Stimulated activated CD4-positive, alpha-beta T cell treated with anti-CD3 and anti-CD28 coated beads, Interleukin-1b, Interleukin-23, amount 100 ng/mL, for 48 hours (primary cell): ENCODE measurements at places on chromosomes 6 and 20.
A peak's percentile ranks its signal among the peaks of the same experiment; 100 is the strongest.

DNA sequence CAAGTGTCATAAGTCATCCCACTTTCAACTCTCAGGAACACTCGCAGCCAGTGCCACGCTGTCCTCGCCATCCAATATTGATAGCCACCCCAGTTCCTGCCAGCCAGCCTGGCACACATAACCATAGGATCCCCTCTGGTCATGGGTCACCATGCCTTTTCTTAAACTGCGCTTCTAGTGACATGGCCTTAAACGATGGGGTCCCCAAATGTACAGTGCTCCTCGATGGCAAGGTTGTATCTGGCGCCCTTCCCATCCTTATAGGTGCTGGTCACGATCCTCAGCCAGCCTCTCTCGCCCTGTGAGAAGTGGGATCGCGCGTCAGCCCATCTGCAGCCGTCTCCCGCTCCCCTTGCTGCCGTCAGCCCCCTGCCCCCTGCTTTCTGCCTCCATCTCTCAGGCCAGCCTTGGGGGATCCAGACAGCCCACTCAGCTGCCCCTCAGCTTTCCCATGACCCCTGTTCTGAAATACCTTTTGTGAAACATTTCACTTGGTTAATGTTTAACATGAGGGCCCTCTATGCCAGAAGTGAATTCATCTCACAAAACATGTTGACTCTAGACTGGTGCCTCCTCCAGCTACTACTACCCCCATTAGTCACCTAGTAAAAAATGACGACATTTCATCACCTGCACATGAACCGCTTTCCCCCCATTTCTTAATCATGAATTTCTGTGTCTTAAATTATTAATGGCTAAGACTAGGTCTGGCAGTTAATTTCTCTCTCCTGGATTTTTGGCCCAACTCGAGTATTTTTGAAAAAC lies 11.4 kb downstream of the CTSZ start:
- DNase-seq = no peak

GRCh38 chr20:44784688-44785087 lies 25.7 kb downstream of the RIMS4 start:
- DNase-seq = no peak

- DNase-seq = no peak
Measured at GRCh38 chr6:130740308-130740707, 86.9 kb upstream of the SMLR1 start.

DNA sequence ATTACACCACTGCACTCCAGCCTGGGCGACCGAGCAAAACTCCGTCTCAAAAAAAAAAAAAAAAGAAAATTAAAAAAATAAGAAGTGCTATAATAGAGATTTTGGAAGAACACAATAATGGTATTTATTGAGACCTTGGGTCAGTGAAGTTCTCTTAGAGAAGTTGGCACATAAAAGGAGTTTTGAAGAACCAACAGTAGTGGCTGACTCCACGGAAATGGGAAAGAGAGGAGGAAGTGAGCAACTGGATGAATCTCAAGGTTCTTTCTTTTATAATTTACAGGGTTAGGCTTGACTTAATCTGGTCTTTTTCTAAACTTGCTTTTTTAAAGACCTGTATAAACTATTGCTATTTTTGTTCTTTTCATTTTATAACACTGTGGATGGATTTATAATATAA lies 52.8 kb downstream of the TOMM6 start:
- DNase-seq = no peak

DNA sequence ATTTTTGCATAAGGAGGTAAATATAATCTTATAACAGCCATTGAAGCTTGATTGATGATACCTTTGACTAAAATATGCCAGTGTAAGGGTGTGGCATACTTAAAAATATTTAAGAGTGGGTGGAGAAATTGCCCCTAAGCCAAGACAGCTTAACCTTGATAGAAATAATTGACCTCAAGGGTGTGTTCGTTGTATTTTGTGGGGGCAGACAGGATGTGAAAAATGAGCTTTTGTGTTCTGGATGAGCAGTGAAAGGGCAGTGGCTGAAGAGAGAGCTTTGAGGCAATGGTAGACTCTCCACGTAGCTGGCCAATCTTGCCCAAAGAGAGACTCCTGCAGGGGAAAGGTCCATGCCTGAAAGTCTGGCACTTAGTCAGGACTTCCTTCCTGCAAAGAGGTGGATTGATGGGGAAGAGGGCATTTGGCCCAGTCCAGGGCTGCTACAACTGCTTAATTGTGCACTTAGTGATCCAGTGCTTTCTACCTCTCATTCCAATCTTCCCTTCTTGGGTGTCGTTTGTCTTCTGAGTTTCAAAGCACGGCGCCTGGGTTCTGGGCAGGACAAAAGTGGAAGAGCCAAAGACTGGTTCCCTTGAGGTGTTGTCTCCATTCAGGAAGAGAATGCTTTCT lies 15.6 kb upstream of the CD109 start:
- no peak for DNase-seq

DNA sequence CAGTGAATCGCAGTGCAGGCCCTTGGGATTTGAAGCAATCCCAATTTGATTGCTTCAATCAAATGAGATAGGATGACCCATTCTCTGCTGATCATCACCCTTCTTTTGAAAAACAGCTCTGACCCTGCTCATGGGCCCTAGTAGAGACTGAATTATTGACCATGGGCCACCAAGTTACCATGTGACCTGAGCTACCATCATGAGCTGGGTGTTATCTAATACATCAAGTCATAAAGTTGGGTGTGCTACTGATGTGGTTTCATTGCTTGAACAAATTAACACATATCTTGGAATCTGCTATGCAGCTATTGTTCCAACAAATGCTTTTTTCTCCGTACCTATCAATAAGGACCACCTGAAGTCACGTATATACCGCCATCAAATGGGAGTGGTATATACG lies 54.8 kb upstream of the CNKSR3 start:
- DNase-seq = no peak

- DNase-seq = no peak
Measured at GRCh38 chr6:83006270-83006905, 59.3 kb downstream of the UBE3D start.

- no peak for DNase-seq
Measured at GRCh38 chr6:87982134-87982533, 65.5 kb upstream of the SPACA1 start.

DNA sequence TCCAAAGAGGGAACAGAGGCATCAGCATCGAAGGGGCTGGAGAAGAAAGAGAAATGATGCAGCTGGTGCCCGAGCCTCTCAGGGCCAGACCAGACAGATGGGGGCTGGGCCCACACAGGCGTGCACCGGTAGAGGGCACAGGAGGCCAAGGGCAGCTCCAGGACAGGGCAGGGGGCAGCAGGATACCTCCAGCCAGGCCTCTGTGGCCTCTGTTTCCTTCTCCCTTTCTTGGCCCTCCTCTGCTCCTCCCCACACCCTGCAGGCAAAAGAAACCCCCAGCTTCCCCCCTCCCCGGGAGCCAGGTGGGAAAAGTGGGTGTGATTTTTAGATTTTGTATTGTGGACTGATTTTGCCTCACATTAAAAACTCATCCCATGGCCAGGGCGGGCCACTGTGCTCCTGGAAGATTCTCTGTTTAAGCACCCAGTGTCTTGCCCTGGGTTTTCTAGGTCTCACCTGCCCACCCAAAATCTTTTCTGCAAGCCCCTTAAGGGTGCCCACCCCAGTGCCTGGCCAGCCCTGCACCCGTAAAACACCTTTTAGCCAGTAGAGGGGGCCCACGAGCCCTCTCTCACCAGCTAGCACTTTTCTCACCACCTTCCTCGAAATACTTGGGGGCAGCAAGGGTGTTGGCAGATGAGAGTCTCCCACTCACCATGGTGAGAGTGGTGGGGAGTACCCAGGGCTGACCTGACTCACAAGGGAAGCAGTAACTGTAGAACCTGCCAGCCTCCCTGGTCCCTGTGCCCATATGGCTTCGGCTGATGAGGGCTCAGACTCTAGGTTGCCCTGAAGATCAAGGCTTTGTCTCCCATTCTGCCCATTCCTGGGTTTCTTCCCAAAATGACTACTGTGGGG lies 35.7 kb upstream of the ID1 start:
- DNase-seq = peak; percentile 56

- DNase-seq = no peak
Measured at GRCh38 chr6:17957498-17957897, 29.9 kb downstream of the KIF13A start.

GRCh38 chr6:80364149-80364548 lies 257.7 kb downstream of the BCKDHB start:
- DNase-seq = no peak

DNA sequence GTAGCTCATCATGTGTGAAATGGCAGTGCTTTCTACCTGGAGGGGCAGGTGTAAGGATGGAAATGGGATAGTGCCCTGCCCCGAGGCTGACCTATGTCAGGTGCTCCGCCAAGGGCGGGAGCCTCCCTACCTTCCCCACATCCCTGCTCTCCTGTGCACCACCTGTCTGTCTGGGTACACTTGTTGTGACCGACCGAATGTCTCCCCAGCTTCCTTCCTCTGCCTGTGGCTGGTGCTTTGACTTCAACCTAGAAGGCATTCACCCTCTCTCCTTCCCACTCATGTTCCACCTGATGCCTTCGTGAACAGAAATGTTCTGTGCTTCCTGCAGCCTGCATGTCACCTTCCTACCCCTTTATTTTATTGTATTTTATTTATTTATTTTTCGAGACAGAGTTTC lies 114.8 kb downstream of the SCML4 start:
- DNase-seq = no peak

- DNase-seq = no peak
Measured at GRCh38 chr20:31815408-31816188, 3.6 kb upstream of the MYLK2 start.

DNA sequence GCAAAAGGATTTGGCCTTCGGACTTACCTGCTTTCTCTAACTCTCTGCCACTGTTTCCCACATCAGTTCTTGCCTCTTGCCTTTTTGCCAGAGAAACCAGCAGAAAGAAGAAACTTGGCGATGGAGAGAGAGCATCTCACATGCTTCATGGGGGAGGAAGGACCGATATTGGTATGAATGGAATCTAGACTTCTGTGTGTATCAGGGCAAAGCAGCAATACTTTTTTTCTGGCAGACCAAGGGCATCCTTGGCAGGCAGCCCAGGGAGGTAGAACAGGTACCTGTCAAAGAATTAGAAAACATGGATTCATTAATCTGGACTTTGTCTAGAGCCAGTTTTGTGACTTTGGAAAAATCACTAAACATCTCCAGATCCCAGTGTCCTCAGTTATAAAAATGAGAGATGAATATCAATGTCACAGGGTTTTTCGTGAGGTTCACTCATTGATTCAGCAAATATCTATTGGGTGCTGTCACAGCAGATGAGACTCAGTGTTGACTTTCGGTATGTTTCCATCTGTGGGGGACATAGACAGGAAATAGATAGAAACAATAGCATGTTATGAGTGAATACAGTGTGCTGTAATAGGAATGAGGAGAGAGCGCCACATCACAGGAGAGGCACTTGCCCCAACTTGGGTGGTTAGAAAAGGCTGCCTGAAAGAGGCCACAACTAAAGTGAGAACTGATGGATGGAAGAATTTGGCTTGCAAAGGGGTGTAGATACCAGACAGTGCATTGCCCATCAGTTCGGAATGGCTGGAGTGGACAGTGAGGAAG lies 114.1 kb downstream of the CD83 start:
- peak; percentile 42 for DNase-seq

DNA sequence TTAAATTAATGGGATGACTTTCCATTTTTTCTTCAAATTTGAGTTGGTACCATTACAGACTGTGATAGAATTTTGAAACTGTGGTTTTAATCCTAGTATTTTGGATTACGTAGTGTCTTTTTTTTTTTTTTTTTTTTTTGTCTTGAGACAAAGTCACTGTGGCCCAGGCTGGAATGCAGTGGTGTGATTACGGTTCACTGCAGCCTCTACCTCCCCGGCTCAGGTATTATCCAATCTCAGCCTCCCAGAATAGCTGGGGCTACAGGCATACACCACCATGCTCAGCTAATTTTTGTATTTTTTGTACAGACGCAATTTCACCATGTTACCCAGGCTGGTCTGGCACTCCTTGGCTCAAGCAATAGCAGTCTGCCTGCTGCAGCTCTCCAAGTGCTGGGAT lies 87.1 kb downstream of the SOX4 start:
- no peak for DNase-seq

GRCh38 chr6:113560908-113561307 lies 296.2 kb upstream of the MARCKS start:
- no peak for DNase-seq

GRCh38 chr20:63697868-63698545 lies 1.6 kb downstream of the TNFRSF6B start:
- no peak for DNase-seq

DNA sequence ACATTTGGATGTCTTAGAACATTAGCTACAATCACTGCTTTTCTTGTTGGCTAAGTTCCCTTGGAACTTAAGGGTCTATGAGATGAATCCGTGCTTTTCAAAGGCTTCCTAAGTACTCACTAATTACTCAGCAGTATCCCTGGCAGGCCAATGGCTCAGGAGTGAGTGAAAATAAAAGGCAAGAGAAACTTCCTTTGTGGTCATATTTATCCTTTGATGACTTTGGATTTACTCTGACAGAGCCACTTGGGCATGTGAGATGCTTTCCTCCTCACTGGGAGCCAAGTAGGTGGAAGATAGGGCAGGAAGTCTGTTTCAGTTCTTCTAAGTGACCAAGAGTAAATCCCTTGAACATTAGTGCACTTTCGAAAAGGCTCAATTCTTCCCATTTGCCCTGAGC lies 224.3 kb upstream of the FOXA2 start:
- no peak for DNase-seq

DNA sequence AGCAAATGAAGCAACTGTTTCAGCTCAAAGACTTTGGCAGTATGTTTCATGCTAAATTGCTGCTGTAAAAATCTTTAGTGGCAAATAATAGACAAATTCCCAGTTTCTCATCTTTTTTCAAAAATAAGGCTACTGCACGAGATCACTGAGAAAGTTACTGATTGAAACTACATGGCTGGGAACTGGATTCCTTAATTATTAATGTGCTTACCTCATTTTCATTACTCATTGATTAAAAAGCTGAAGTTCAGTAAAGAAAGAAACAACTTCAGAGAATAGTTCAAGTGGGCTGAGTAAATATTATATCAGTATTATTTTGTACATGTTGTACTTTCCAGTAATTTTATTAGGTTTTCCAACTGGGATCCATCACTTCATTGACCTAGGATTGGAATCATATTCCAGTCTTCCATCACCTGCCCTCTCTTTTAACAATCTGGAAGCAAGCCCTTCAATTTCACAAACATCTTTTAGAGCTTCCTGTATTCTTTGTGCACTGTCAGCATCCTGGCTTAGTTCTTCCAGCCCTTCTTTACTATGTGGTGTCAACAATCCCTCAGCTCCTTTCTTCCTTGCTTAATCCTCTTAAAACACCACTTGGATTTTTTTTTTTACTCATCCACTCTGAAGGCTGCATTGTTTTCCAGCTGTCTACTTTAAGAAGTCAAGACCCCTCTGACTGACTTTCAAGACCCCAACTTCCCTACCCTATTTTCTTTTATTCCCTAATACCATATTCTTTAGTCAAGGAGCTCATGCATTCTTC lies 4.3 kb downstream of the MEI4 start:
- no peak for DNase-seq

GRCh38 chr6:34370361-34370760 lies 22.1 kb downstream of the NUDT3 start:
- DNase-seq = no peak

DNA sequence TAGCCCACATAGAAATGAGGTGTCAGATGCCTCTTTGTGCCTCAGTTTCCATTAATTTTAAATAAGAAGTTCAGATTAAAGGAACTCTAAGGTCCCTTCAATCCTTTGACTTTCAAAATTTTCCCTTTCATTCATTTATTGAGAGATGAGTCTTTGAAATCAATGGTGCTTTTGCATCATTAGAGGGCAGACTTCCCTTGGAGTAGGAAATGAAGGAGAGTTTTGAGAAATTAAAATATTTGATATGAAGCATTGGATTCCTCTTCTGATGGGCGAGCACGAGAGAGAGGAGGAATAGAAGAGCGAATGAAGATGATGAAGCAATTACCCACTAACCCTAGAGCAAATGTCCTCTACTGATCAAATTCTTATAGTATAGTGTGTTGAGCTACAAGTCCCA lies 105.7 kb downstream of the EDN1 start:
- no peak for DNase-seq
